ENCODE measurements at places on chromosomes 13 and 19.

DNA sequence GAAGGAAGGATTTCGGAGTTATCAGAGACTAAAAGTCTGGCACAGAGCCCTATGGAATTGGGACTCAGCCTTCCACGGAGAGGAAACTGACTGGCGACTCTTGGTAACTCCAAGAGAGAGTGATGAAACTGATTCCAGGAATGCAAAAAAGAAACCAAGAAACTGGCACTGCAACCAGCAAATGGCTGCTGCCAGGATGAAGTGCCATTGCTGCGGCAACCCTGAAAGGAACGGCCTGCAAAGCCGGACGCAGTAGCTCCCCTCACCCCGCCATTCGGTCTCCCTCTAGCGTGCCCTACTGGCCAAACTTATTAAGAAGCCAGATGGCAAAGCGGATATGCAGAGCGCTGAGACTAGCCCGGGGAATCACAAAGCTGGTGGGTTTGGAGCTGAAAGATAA lies 236.0 kb downstream of the PCDH9 start:
- DNase-seq = peak; percentile 38

DNA sequence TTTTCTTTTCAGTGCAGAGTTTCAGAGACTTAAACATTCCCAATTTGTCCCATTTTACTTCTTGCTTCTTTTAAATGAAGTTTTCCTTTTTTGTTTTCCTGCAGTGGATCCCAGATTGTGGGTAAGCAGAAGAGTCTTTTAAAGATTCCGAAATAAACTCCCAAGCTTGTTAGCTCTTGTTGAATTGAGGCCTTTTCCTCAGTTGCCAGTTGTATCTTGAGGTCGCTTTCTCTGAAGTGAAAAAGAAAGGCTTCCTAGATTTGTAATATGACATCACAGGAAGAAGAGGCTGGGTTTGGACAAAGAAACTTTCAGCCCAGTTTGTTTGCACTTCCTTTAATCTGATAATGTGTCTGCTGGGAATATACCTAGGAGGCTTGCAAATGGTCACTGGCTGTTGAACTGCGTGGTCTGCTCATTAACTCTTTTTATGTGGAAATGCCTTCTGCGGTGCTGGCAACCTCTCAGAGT lies at the start of gene LPAR6:
Gene LPAR6 (minus strand): TSS at position 233 of the 471 bp plus-strand sequence. CDS start 690 bp downstream, outside the sequence.
- no peak for DNase-seq

GRCh38 chr19:3345850-3346460 lies 20.4 kb upstream of the NFIC start:
- no peak for DNase-seq

DNA sequence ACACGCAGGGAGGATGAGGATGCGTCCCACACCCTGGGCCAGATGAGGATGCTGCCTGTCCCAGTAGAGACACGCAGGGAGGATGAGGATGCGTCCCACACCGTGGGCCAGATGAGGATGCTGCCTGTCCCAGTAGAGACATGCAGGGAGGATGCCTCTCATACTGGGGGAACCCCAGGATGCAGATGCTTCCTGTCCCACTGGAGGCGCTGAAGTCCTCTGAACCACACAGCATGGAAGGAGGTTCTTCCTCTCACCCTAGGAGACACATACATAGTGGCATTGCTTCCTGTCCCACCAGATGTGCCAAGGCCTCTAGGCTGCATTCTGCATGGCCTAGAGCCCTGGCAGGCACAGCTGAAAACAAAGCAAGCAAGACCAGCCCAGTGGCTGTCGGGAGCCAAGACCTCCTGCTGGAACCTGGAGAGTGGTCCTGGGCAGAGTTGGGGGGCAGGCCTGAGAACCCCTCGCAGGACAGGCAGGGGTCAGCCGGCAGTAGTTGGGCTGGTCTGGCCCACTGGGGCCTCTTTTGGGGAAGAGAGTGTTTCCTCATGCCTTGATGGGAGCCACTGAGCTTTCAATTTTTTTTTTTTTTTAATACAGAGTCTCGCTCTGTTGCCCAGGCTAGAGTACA lies 4.3 kb downstream of the HPN start:
- DNase-seq = peak; percentile 50

GRCh38 chr13:112729408-112729807 lies 39.6 kb downstream of the ATP11A start:
- no peak for DNase-seq

DNA sequence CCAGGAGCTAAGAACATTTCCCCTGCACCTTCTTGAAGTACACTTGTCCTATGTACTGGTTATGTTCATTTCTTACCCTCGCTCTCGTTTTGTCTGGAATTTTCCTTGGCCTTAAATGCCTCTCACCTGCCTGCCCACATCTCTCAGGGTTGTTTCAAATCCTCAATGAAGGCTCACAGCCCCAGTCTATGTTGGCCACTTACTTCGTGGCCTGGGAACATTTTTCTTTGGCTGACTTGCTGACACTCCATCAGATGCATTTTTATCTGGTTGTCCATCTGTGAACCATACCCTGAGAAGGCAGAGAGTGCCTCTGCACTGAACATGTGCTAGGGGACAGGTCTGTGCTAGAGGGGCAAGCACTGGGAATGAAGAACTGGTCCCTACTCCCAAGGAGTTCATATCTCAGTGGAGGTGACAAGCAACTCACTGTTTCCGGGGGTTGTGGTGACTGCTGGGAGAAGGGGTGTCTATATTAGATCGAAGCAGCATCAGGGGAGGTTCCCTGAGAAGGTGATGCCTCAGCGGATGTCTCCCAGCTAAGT lies 53.6 kb downstream of the USPL1 start:
- no peak for DNase-seq

DNA sequence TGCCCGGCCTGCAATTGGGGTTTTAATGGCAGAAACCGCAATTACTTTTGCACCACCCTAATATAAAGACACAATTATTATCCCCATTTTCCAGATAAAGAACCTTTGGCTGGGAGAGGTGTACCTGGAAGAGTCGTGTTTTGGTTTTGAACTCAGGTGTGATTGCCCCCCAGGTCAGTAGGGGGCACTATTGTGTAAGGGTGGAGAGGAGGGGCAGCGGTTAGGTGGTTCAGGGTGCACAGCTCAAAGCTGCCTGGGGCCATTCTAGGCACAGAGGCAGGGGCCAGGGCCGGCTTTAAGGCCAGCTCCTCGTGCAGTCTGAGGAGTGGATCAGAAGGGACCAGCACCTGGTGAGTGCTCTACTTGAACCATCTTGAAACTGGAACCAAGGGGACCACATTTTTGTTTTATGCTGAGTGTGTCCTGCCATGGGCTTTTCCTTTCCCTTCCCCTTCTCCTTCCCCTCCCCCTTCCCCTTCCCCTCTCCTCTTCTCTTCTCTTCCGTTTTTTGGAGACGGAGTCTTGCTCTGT lies 5.8 kb upstream of the FCGRT start:
- DNase-seq = peak; percentile 78

GRCh38 chr19:40702337-40703012 lies 12.0 kb upstream of the NUMBL start:
- DNase-seq = no peak

DNA sequence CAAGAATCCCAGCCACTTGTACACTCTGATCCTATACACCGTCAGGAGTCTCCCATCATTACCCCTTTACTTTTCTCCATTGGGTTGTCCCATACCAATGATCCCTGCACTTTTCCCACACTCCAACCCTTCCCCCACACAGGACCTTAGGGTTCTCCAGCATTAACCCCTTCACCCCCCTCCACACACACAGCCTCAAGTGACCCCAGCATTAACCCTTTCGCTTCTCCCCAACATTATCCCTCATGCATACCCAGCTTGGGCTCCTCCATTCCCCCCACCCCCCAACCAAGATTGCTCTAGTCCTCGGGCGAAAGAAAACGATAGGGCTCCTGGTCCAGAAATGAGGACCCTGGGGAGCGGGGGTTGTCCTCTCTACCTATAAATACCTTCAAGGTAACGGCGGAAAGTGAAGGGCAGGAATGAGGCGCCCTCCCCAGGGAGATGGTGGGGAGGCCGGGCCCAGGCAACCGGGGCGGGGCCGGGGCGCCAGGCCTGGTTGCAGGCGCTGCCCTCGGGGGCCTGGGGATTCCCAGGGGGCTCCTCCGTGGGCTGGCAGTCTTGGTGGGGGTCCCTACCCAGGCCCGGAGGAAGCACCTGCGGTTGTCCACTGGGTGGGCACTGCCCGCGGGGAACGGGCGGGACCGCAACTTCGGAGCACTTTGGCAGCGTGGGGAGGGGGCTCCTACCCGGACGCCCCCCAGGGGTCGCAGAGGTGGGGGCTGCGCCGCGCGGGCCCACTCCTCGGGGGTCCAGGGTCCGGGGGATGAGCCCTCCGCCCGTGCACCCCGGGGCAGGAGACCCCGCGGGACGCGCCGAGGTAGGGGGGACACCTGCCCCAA lies 757 bp downstream of the WIZ start:
- DNase-seq = no peak

GRCh38 chr13:36405151-36405550 lies 27.1 kb upstream of the CCNA1 start:
- no peak for DNase-seq

DNA sequence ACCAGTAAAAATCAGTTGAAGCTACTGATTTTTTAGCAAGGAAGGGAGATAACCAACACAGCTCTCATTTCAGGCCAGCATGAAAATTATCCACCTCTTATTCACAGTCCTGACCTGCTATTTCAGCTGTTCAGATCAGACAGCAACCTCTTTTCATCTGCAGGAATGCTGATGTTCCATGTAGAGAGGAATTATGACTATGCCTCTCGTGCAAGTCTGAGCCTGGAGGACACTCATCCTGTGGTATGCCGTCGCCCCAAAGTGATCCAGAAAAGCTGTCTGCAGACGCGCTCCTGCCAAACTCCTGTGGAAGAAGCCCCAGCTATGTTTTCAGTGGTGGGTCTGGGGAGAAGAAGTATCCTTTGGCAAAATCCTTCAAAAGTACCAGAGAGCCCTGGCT lies 563.5 kb upstream of the SLITRK1 start:
- DNase-seq = no peak

GRCh38 chr13:29279356-29280254 lies 315.9 kb downstream of the SLC7A1 start:
- no peak for DNase-seq

DNA sequence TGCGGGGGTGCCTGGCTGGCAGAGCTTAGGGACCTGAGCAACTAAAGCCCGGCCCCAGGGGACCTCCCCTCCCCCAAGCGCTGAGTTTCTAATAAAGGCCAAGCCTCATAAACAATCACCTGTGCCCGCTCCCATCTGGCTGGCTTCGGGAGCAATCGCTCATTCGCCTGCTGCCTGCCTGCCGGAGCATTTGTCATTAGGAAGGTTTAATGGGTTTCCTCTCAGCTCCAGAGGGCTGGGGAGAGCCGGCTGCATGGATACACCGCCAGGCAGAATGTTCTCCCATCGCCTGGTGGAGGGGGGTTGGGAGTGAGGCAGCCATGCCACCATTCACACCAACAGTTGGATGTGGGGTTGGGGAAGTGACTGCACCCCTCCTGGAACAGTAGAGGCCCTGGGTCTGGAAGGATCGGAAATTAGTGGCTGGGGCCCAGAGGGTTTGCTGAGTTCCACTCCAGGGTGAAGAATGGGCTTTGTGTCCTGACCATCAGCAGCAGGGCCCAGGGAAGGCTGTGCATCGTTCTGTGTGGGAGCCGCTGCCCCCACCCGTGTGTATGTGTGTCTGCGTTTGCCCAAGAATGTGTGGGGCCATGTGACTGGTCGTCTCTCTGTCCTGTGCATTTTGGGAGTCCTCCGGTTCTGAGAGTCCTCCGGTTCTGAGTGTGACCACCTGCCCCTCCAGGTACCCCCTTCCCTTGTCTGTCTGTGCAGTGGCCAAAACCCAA lies 15.3 kb downstream of the PIN1 start:
- no peak for DNase-seq

- DNase-seq = no peak
Observed at GRCh38 chr13:52160506-52160905, 1.1 kb upstream of the NEK3 start.

DNA sequence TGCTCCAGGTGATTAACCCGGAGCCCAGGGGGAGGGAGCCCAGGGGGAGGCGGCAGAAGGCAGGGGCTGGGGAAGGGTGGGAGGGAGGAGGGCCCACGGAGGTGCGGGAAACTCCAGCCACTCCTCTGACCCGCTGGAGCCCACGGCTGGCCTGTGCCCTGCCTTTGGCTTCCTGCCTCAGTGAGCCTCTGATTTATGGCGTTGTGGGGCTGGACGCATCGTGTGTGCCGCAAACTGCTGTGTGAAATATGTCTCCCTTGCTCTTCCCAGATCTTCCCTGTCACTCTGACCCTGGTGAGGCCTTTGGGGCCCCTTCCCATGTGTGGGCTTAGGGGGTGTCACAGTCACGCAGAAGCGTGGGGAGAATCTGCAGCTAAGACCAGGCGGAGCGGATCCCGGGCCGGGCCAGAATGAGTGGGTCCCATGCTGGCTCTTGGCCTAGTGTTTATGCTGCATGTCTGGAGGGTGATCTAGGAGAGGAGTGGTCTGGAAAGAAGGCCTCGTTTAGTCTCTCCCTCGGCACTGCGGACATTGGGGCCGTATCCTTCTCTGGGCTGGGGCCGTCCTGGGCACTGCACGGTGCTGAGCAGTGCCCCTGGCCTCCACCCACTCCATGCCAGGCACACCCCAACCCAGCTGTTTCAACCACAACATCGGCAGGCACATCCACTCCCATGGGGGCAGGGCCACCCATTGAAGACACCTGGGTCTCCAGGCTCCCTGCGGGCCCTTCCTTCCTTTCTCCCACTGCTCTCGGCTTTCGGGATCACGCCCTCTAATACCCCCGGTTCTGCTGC lies 123.0 kb downstream of the KDM4B start:
- no peak for DNase-seq

GRCh38 chr19:55461974-55462626 lies 658 bp upstream of the ISOC2 start:
- no peak for DNase-seq

GRCh38 chr19:48629599-48630295 lies 7.4 kb downstream of the DBP start:
- no peak for DNase-seq

GRCh38 chr13:44237276-44237767 lies 136.3 kb upstream of the SERP2 start:
- DNase-seq = peak; percentile 60

DNA sequence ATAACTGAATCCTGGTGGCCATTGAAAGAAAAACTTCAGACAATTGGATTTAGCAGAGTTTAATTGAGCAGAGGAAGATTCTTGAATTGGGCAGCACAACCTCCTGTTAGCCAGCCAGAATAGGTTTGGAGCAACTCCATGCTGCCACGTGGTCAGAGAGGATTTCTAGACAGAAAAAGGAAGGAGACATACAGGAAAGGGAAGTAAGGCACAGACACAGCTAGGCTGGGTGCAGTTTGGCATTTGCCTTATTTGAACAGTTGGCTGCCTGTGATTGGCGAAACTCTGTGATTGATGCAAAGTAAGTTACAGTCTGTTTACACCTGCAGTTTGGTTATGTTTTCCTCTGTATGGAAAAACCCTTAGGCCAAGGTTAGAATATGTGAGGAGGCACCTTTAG lies 85.8 kb upstream of the SPATA13 start:
- DNase-seq = no peak

GRCh38 chr19:54387991-54388801 lies 23.5 kb upstream of the LAIR1 start:
- peak; percentile 32 for DNase-seq

GRCh38 chr13:91946498-91947070 lies 548.2 kb downstream of the GPC5 start:
- DNase-seq = no peak

GRCh38 chr13:27624071-27624470 lies 2.4 kb downstream of the POLR1D start:
- DNase-seq = no peak

Measured in CD4-positive, alpha-beta T cell treated with Interferon gamma for 1 hour (primary cell).